ENCODE measurements at places on chromosomes 6 and 20.

DNA sequence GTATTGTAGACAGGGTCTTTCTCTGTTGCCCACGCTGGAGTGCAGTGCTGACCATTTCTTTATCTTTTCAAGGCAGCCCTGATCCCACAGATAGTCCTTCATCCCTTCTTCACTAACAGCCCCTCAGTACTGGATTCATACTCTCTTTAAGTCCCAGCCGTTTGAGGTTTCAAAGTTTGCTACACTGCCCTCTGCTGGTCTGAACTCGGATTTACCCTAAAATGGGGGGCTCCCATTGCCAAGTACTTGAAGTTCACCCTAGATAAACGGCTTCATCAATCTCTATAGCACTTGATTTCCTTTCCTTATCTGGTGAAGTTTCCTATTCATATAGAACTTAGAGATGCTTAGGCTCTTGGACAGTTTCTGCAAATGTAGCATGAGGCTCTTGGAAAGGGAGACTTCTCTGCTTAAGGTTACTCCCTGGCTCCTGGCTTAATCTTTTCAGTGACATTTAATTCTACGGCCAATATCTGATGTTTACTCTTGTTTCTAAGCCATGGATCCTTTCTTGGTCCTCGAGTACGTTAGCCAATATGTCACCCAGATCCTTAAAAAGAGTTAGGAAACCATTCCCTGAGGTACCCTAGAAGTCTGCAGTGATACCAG lies 21.4 kb upstream of the PREP start:
- peak; percentile 42 for DNase-seq

- no peak for DNase-seq
Observed at GRCh38 chr20:47295921-47296426, 60.5 kb downstream of the ZMYND8 start.

GRCh38 chr6:56752009-56752408 lies 109.3 kb upstream of the DST start:
- no peak for DNase-seq

DNA sequence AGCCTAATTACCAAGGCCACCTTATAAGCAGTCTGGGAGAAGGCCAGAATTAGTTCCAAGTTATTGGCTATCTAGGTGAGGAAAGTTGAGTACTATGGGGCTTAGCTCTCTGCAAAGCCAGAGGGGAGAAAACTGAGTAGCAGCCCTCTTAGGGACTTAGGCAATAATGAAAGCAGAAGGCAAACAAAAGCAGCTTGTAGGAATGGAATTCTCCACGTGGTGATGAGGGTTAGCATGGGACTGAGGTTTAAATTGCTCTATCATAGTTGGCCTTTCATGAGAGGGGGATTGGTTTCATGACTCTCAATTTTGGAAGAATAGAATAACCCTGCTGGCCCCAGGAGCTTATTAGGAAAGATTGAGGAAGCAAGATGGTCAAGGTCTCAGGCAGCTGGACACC lies 7.0 kb upstream of the UBE2J1 start:
- no peak for DNase-seq

- DNase-seq = no peak
Observed at GRCh38 chr6:35081426-35081851, 59.7 kb downstream of the TCP11 start.

GRCh38 chr20:4661191-4661590 lies 60.5 kb upstream of the PRND start:
- DNase-seq = peak; percentile 8

GRCh38 chr20:44948107-44948506 lies 12.1 kb downstream of the TOMM34 start:
- DNase-seq = no peak

DNA sequence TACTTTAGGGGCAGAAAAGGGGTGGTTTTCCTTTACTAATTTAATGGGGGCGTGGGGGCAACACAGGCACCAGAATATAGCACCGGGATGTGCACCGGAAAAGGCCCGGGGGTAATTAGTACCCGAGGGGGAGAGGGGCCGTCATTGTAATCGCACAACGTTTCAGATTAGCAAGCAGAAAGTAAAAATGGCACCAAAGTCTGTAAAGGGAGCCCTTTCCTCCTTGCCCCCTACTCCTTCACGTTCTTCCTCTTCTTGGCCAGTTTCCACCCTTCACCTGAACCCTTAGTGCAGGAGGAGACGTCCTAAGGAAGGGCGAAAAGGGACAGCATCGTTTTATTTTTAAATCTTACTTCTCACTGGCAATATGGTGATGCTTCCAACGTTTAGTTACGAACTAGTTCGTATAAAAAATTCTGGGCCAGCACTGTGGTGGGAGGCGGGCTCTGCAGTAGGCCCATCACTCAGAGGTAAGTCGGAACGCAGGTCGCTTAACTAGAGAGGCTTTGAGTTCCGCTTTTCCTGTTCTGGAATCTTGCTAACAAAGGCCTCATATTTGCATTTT lies 742 bp upstream of the CEP85L start:
- DNase-seq = no peak

DNA sequence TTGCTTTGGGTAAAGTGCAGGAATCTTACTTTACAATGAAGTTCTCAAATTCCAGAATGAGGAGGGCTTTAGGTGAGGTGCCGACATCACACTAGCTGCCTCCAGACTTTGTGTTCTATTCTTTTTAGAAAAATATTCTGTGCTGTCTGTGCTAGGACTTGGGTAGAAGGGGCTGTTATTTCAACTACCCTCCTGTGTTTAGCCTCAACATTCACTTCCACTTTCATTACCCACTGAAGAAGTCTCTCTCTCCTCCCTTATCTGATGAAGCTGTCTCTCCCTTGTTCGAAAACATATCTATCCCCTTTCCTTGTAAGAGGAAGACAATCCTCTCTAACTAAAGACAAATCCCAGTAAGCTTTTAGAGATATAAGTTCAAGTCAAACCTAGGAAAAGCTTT lies 25.0 kb upstream of the BRPF3 start:
- no peak for DNase-seq

- no peak for DNase-seq
Observed at GRCh38 chr6:169235286-169235685, 18.4 kb downstream of the THBS2 start.

GRCh38 chr20:41344938-41345728 lies 4.5 kb downstream of the LPIN3 start:
- no peak for DNase-seq

DNA sequence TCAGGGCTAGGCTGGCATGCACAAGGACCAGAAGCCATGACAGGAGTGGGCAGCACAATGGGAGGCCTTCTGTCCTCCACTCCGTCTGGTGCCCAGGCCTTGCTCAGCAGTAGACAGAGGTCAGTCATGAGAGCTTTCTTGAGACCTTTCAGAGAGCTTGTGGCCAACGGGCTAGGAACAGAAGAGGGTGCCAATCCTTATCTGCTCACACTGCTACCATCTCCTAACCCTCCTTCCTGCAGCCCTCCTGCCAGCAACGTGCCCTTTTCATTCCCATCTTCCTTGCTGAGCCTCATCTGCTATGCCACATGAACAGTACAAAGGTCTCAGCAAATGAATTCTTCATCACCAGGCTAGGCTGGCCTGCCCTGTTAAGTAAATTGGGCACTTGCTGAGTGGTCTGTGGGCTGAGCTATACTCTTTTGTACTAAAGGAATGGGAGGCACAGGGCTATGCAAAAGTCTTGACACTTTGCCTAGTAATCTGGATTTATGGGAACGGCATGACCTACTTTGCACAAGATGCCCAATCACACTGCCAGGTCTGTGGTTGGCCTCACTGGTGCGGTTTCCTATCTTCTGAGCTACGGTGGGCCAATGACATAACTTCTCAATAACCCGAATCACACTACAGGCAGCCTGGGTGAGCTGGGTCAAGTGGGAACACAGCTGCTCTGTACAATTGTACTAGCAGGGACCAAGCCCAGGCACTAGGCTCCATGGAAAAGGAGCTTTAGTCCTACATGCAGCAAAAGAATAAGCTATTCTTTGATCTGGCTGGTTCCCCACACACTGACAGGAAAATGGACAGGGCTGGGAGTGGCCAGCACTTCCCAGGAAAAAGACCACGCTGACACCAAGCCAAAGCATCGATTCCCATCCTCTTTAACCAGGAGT lies 47.8 kb downstream of the ELOVL5 start:
- DNase-seq = no peak

GRCh38 chr20:62494537-62494936 lies 18.7 kb upstream of the GATA5 start:
- DNase-seq = peak; percentile 47

GRCh38 chr6:12152023-12152970 lies 137.9 kb upstream of the EDN1 start:
- DNase-seq = no peak

All from naive B cell (primary cell).